ENCODE measurements at places on chromosomes 1 and 21. TPM values are rescaled to one million over a fixed set of nuclear protein-coding genes. Genes with fewer than 3 reads are reported as not detected.

Gene ZNF670
- 1.3 TPM for total RNA-seq

Gene PDZK1
- total RNA-seq, result 7.8 TPM

Gene STYXL2
- not detected for total RNA-seq

Gene IL23R
- 0.26 TPM for total RNA-seq

Gene LCE1A
- total RNA-seq, result not detected

Gene TENT5C
- 30.0 TPM for total RNA-seq

Gene GNG4
- total RNA-seq, result 3.1 TPM

Gene SAMSN1
- 4.6 TPM for total RNA-seq

Gene KCNK1
- total RNA-seq, result 5.2 TPM

Gene ARHGAP30
- 4.9 TPM for total RNA-seq

Gene TNFRSF8
- not detected for total RNA-seq

Gene ADCY10
- not detected for total RNA-seq

Gene PPP1R12B
- 18.2 TPM for total RNA-seq

DNA sequence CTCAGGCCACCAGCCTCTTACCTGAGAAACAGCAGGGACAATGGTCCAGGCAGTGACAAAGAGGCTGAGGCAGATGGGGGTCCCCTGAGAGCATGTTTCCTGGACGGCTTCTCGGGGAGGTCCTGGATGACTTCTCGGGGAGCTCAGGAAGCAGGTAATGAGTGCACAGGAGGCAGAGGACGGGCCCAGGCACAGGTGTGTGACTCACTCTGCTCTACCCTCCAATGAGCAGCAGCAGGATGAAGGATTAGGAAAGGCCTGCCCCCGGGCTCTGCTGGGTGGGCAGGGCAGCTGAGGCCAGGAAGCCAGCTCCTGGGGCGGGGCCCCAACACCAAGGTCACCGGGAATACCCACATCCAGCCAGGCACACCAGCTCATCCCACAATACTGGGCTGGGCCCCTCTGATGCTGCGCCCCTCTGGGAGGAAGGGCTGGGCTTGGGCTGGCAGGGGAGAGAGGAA, 17.2 kb upstream of the PTAFR start:
- no peak overlapping the region for H3K27ac ChIP-seq
- H3K4me3 ChIP-seq, result no peak overlapping the region
- no peaks in the 10 kb centered on the region for H3K4me1 ChIP-seq
- no peaks in the 10 kb centered on the region for H3K27me3 ChIP-seq

DNA sequence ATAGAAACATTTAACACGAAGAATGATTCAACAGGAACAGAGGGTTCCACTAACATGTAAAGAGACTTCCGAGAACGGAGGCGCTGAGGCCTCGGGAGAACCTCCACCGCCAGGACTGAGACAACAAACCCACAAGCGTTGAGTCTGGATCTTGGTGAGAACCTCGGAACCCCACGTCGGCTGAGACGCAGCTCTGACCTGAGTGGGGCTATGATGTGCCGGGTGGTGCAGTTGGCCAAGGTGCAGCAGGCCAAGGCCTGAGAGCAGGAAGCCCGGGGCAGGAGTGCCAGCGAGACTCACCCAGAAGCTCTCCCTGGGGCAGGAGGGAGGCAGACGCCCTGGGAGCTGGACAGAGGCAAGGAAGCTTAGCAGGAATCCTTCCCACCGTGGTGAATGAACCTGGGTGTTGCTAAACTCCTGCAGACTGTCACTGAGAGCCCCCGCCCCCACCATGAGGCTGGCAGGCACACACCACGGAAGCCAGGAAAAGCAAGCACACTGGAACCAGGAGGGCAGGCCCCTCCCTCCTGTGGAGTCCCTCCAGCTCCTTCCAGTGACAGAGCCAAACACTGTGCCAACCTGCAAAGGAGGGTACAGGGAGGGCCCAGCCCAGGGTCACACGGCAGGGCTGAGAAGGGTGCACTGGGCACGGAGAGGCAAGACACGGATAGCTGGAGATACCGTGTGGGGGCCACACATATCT, 34.8 kb downstream of the WDR4 start:
- H3K36me3 ChIP-seq, result peaks cover 6% of the 10 kb centered on the region
- H3K4me3 ChIP-seq, result no peak overlapping the region
- no peaks in the 10 kb centered on the region for H3K27me3 ChIP-seq
- no peak overlapping the region for H3K27ac ChIP-seq
- peak; percentile 75 for DNase-seq

GRCh38 chr1:7938070-7938469, 2.6 kb downstream of the TNFRSF9 start:
- H3K27ac ChIP-seq, result no peak overlapping the region
- H3K36me3 ChIP-seq, result no peaks in the 10 kb centered on the region
- H3K4me1 ChIP-seq, result peaks cover 8% of the 10 kb centered on the region
- H3K4me3 ChIP-seq, result no peak overlapping the region

- DNase-seq, result no peak
- H3K4me1 ChIP-seq, result no peaks in the 10 kb centered on the region
- no peaks in the 10 kb centered on the region for H3K27me3 ChIP-seq
- no peaks in the 10 kb centered on the region for H3K36me3 ChIP-seq
- no peak overlapping the region for H3K27ac ChIP-seq
These were observed 63.7 kb downstream of the SLC30A7 start for GRCh38 chr1:100959502-100960060.

DNA sequence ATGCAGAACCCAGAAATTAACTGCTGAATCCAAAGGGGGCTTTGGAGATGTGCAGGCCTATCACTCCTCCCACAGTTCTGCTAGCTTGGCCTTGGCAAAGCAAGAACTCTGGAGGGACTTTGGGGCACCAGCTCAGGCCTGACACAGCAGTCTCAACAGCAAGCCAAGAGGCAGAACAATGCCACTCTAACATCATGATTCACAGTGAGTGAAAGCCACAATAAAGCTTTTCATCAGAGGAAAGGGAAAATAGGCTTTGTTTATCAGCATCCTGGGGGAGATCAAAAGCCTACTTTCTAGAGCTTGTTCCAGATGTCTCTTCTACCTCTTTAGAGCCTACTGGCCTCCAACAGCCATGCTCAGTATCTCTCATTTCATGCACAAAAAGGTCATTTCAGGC, 283.4 kb downstream of the KCNH1 start:
- H3K4me1 ChIP-seq, result no peaks in the 10 kb centered on the region
- no peak for DNase-seq
- H3K27ac ChIP-seq, result no peak overlapping the region
- no peaks in the 10 kb centered on the region for H3K27me3 ChIP-seq

- no peaks in the 10 kb centered on the region for H3K27me3 ChIP-seq
- H3K4me3 ChIP-seq, result no peak overlapping the region
- H3K4me1 ChIP-seq, result no peaks in the 10 kb centered on the region
- H3K36me3 ChIP-seq, result no peaks in the 10 kb centered on the region
- DNase-seq, result no peak
These were observed 388.5 kb downstream of the PCP4 start for GRCh38 chr21:40255518-40256444.

- H3K4me1 ChIP-seq, result peaks cover 21% of the 10 kb centered on the region
- no peaks in the 10 kb centered on the region for H3K36me3 ChIP-seq
- H3K27ac ChIP-seq, result no peak overlapping the region
- no peak overlapping the region for H3K4me3 ChIP-seq
These were observed 3.0 kb upstream of the MEAF6 start for GRCh38 chr1:37517569-37517968.

DNA sequence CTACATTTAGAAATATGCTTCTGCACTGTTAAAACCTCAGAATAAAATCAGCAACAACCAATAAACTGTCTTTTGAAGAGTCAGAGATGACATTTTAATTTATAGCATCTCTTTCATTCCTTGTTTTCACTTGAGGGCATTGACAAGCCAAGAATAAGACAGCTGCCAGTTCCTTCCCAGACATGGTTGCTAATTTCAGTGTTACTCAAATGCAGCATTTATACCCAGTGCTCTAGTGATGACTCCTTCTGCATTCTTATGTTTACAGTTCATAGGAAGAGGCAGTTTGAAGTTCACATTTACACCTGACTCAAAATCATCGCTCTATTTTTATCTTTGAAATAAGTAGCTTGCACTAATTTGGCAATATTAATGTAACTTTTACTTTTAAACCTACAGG, 44.9 kb downstream of the PLA2G4A start:
- no peak overlapping the region for H3K27ac ChIP-seq
- peaks cover 9% of the 10 kb centered on the region for H3K4me1 ChIP-seq
- DNase-seq, result no peak
- no peaks in the 10 kb centered on the region for H3K36me3 ChIP-seq
- no peaks in the 10 kb centered on the region for H3K27me3 ChIP-seq

DNA sequence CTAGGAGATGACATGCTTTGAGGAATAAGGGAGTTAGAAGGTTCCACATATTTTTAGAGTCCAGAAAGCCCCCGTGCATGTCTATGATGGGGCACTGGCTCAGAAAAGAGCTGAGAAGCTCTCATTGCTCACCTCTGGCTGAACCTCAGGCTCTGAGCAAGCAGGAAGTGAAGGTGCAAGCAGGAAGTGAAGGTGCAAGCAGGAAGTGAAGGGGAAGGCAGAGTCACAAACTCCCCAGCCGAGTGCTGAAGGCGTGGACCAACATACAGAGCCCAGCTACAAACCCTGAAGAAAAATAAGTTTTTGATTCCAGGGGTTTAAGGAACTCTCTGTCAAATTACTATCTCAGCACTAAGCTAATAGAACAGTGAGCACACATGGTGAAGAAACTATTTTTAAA, 7.0 kb downstream of the KRTAP10-8 start:
- H3K4me3 ChIP-seq, result no peak overlapping the region
- H3K27me3 ChIP-seq, result no peaks in the 10 kb centered on the region
- DNase-seq, result no peak
- no peak overlapping the region for H3K27ac ChIP-seq
- no peaks in the 10 kb centered on the region for H3K4me1 ChIP-seq

- no peaks in the 10 kb centered on the region for H3K27me3 ChIP-seq
- H3K4me1 ChIP-seq, result peaks cover 7% of the 10 kb centered on the region
- H3K36me3 ChIP-seq, result no peaks in the 10 kb centered on the region
- no peak overlapping the region for H3K4me3 ChIP-seq
- no peak for DNase-seq
These were observed 144.5 kb downstream of the C1orf21 start for GRCh38 chr1:184531296-184531695.

DNA sequence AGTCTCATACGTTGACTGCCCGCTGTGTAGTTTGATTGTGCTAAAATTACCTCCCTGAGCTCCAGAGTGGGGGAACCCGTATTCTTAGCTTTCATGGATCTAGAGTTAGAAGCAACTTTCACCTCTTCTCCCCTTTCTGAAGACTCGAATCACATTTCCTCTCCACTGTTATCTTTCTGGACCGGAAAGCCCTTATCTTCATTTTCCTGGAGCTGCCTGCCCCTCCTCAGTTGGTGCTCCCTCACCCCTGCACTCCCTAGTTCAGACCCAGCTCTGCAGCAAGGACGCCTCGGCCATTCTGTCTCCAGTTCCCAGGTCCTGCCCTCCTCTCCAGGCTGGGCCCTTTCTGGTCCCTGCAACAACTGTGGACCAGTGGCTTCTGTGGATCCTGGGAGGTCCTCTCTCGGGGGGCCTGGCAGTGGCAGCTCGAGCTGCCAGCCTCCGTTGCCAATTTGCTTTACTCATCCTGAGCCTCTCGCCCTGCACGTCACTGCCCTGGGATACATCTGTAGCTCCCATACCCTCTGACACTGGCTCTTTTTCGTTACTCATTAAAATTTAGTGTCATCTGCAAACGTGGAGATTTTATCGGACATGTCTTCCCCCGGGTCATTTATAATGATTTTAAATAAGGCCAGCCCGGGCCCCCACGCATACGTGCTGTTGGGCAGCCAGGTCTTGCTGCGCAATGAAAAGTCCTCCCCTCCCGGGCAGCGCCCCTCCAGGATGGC, 141.5 kb upstream of the VAMP3 start:
- no peak overlapping the region for H3K27ac ChIP-seq
- DNase-seq, result no peak
- no peaks in the 10 kb centered on the region for H3K4me1 ChIP-seq
- H3K27me3 ChIP-seq, result no peaks in the 10 kb centered on the region

GRCh38 chr1:246921481-246921880, 10.3 kb downstream of the AHCTF1 start:
- no peak overlapping the region for H3K4me3 ChIP-seq
- no peaks in the 10 kb centered on the region for H3K27me3 ChIP-seq
- H3K4me1 ChIP-seq, result peaks cover 18% of the 10 kb centered on the region
- no peak overlapping the region for H3K27ac ChIP-seq
- no peak for DNase-seq

DNA sequence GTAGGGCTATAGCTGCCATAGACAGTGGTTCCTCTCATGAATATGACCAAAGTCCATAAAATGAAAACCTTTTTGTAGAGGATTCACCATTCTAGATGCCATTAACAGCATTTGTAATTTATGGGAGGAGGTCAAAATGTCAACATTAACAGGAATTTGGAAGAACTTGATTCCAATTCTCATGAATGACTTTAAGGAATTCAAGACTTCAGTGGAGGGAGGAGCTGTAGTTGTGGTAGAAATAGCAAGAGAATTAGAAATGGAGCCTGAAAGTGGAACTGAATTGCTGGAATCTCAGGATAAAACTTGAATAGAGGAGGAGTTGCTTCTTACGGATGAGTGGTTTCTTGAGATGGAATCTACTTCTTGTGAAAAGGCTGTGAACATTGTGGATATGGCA, 65.4 kb upstream of the ESRRG start:
- no peaks in the 10 kb centered on the region for H3K4me1 ChIP-seq
- H3K27me3 ChIP-seq, result no peaks in the 10 kb centered on the region
- no peaks in the 10 kb centered on the region for H3K36me3 ChIP-seq
- DNase-seq, result no peak
- no peak overlapping the region for H3K4me3 ChIP-seq
- no peak overlapping the region for H3K27ac ChIP-seq

GRCh38 chr1:33061834-33062233, 19.1 kb upstream of the AZIN2 start:
- no peak overlapping the region for H3K27ac ChIP-seq
- no peak for DNase-seq
- H3K4me3 ChIP-seq, result no peak overlapping the region
- no peaks in the 10 kb centered on the region for H3K4me1 ChIP-seq
- H3K36me3 ChIP-seq, result no peaks in the 10 kb centered on the region

DNA sequence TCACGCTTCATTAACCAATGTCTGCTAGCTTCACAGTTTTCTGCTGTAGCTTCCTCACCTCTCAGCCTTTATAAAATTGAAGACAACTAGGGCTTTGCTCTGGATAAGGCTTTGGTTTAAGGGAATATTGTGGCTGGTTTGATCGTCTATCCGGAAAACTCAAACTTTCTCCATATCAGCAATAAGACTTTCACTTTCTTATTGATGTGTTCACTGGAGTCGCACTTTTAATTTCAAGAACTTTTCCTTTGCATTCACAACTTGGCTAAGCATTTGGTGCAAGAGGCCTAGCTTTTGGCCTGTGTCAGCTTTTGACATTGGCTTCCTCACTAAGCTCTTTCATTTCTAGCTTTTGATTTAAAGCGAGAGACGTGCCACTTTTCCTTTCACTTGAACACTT, 12.9 kb downstream of the COA6 start:
- no peaks in the 10 kb centered on the region for H3K27me3 ChIP-seq
- no peak for DNase-seq
- peaks cover 8% of the 10 kb centered on the region for H3K4me1 ChIP-seq

- no peak for DNase-seq
- no peak overlapping the region for H3K4me3 ChIP-seq
- no peaks in the 10 kb centered on the region for H3K36me3 ChIP-seq
These were observed 100.0 kb downstream of the ABCA4 start for GRCh38 chr1:94020764-94021579.

GRCh38 chr1:11479375-11479979, 522 bp downstream of the DISP3 start:
- peaks cover 22% of the 10 kb centered on the region for H3K4me1 ChIP-seq
- H3K27me3 ChIP-seq, result no peaks in the 10 kb centered on the region
- no peaks in the 10 kb centered on the region for H3K36me3 ChIP-seq
- no peak for DNase-seq
- H3K4me3 ChIP-seq, result peak overlapping the region; percentile 36

GRCh38 chr1:59071289-59071688, 225.6 kb upstream of the FGGY start:
- H3K4me1 ChIP-seq, result peaks cover 18% of the 10 kb centered on the region
- no peak overlapping the region for H3K4me3 ChIP-seq
- no peaks in the 10 kb centered on the region for H3K27me3 ChIP-seq

All from body of pancreas (tissue), 4 donors.